Germinal center (tissue), 1 donor: ENCODE measurements at places on chromosomes 11 and 22.

- no peak for DNase-seq
Observed at GRCh38 chr11:94925422-94926270, 47.7 kb downstream of the CWC15 start.

GRCh38 chr22:47171441-47172221, 409.2 kb downstream of the TBC1D22A start:
- DNase-seq: no peak

DNA sequence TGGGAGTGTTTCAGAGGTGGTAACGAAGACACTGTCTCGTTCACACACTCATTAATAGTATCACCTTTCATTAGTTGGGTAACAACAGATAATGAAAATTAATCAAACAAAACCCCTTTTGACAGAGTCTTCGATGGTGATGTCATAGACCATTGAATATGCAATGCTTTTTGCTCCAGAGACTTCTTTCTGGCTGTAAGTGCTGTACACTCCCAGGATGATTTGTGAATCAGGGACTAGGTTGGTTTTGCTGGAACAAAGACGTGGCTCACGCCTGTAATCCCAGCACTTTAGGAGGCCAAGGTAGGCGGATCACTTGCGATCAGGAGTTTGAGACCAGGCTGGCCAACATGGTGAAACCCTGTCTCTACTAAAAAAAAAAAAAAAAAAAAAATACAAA, 9.5 kb upstream of the RASSF10 start:
- DNase-seq: no peak

- DNase-seq: no peak
Observed at GRCh38 chr11:36822829-36823228, 224.8 kb upstream of the RAG2 start.

DNA sequence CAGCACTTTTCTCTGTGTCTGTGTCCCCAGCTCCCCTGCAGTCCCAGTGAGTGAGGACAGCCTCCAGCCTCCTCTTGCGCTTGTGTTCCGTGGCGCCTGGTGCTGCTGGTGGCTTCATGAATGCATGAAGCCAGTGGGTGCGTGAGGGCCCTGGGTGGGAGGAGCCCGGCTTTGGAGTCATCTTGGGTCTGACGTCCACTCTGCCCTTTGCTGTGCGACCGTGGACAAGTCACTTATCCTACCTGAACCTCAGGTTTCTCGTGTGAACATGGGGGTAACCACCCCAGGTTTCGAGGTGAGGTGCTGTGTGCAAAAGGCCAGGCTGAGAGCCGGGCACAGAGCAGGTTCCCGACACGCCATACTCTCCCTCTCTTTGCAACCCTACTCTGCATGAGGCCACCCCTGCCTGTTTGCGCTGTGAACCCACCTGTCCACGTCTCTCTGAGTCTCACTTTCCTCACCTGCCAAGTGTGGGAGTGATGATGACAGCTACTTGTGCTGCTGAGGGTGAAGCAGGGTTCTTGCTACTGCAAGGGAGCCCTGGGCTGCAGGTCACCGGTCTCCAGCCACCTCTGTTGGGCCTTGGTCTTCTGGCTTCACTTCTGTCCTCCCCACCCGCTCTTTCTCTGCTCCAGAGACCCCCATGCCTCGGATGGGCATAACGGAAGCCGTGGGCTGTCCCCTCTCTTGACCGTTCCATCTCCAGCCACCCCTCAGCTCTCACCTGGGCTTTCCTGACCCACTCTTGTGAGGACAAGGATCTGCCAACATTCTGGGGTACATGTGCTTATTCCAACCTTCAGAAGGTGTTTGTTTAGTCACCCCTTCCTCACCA, 537.6 kb downstream of the TBC1D22A start:
- no peak for DNase-seq

DNA sequence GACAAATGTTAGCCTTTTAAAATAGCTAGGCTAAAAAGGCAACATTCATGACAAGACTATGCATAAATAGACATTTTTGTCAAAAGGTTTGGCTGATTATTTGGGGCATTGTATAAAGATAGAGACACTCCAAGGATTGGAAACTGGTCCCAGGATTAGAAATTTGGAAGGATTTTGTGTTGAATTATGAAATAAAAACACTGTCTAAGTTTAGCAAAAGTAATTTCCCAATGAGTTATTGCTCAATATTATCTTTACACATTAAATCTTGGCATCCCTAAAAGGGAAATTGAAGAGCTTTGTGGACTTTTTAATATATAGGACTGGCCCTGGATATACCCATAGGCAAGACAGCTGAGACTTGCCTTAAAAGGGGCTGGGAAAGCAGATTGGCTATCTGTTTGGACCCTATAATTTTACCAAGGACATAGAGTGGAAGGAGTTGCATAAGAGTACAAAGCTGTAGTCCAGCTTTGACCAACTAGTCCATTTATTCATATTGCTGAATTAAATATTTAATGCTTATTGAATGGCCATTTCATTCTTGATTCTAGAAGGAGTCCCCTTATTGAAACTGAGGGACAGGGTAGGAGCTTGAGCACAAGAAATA, 382.7 kb downstream of the METTL15 start:
- no peak for DNase-seq

- no peak for DNase-seq
Observed at GRCh38 chr22:18984564-18984963, 48.5 kb upstream of the PRODH start.

GRCh38 chr11:77215106-77215505, 86.4 kb downstream of the GDPD4 start:
- DNase-seq: no peak

DNA sequence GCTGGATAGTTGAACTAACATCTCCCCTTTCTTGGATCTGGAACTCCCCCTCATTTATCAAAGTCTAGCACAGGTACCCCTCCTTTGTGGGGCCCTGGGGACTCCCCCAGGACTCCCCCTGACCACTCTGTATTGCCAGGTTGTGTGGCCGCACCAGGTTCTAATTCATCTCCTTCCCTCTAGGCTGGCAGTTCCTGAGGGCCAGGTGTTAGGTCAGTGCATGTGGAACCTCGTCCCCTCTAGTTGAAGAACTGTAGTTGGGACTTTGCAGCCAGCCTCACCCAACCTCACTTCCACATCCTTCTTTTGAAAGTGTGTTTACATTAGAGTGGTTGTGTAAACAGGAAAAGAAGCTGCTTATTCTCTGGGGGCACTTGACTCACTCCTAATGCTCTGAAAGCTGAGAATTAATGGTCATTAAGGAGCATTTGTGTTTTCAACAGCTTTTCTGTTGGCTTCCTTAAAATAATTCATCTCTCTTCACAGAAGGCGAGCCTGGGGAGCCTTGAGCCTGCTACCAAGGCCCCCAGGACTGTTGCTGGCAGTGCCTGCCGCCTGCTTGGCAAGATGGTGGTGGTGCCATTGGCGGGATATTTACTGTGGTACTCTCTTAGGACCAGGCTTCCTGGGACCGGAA, 11.8 kb downstream of the UPB1 start:
- DNase-seq: peak; percentile 31

DNA sequence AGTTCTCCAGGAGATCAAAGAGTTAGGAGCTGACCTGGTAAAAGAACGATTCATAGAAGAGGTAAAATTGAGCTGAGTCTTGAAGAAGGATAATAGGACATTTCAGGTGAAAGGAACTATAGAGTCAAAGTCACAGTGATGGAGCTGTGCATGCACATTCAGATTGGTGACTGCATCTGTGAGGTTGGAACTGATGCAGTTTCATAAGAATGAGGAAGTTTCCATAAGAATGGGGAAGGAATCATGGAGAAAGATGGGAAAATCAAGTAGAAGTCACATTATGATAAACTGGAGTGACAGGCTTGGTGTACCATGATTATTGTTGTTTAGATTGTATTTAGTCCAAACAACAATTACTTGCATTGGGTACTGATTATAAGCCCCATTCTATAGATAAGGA, 232.2 kb downstream of the FAM76B start:
- DNase-seq: no peak

DNA sequence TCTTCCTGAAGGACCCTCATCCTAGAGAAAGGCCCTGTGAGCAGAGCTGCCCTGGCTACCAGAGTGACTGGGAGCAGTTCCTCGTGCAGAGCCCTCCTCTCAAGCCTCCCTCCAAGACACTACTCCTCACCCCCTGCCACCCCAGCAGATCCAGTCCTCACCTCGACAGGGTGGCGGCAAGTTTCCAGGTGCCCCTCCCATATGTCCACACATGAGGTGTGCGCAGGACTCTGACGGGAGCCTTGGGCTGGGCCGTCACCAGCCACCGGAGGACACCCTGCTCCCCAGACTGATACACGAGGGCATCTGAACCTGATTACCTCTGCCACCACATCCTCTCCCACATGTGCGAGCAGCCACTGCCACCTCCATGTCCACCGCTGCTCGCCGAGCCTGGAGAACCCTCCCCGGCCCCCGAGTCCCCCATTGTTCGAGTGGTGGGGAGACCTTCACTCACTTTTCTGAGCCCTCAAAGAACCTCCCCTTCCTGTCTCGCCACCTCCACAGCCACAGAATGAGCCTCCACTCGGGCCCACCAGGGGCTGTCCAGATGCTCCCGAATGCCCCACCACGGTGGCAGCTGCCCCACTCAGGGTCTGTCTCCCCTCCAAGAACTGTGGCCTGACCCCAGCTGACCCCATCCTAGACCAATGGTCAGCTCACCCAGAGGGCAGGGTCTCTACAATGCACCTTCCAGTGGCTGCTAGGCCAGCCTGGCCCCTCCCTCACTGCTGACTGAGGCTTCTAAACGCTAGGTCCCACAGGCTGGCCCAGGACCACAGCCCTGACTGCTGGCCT, 62.5 kb downstream of the DGCR2 start:
- no peak for DNase-seq

- DNase-seq: no peak
Observed at GRCh38 chr11:8689726-8690255, 7.2 kb downstream of the RPL27A start.

DNA sequence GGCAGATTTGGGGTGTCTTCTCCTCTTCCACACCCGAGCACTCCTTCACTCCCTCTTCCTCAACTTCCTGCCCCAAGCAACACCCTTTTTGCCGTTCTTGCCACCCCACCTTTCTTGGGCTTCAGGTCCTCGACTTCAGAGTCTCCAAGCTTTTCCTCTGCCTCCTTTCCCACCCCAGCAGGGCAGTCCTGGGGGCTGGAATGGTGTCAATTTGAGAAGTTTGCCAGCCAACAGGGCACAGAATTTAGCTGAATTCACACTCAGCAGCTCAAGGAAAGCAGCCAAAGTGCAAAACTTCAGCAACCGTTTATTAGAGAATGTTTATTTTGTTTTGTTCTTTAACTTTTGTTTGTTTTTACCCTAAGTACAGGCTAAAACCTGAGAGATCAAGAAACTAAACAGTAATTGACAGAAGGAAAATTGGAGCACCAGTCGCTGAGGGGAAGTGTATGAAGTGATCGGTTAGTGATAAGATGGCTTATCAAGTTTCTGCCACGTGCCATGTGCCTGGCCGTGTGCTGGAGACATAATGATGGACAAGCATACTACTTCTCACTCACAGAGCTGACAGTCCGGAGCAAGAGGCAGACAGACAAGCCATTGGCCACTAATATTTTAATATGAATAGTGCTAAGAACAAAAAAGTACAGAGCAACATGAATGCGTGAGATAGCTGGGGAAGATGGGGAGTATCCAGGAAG, 44.4 kb downstream of the AHNAK start:
- no peak for DNase-seq

GRCh38 chr11:111514216-111515031, at the start of gene HOATZ:
TSS of gene HOATZ (plus strand) at chr11:111514778. CDS start at chr11:111514785, 7 bp downstream.
- DNase-seq: peak; percentile 11

DNA sequence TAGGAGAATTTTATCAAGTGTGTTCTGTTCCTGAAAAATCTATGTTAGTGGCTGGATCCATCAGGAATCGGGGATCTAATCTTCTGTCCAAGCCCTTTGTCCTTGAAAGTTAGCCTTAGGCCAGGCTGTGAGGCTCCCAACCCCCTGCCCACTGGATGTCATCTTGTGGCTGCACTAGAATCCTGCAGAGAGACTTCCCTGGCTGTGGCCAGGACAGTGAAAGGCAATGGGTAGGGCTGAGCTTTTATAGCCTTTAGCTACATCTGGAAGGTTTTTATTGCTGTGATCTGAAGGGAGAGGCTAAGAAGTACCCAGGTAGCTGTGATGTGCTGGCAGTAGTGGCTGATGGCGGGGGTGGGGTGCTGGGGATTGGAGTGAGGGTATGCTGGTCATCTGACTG, 2.1 kb downstream of the OAF start:
- DNase-seq: no peak

GRCh38 chr11:126452241-126453101, 97.0 kb downstream of the ST3GAL4 start:
- no peak for DNase-seq

- DNase-seq: peak; percentile 19
Observed at GRCh38 chr11:118353084-118353710, 6.2 kb upstream of the UBE4A start.

DNA sequence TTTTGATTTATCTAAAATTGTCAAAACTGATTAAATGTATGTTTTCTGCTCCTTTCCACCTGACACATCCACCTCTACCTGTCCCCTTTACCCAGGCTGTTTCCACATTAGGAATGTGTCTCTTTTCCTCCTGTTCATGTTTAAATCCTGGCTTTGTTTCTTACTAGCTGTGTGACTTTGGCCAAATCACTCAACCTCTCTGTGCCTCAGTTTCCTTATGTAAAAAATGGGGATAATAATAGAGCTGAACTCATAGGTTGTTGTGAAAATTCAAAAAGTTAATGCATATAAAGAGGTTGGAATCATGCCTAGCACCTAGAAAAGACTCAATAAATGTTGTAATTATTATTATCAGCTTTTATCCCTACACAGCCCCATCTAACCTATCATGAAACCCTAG, 136.8 kb downstream of the NXPE2 start:
- no peak for DNase-seq

- no peak for DNase-seq
Observed at GRCh38 chr22:41968601-41969000, 642 bp upstream of the SEPTIN3 start.
